ENCODE measurements at places on chromosomes 12 and 14. TPM values are rescaled to one million over a fixed set of nuclear protein-coding genes. Genes with fewer than 3 reads are reported as not detected.

- DNase-seq = no peak
Measured at GRCh38 chr12:76765598-76765997, 1.7 kb downstream of the ZDHHC17 start.

The KLRC3 gene
- not detected for total RNA-seq

- DNase-seq = peak; percentile 85
Measured at GRCh38 chr12:56206452-56207166, 15.1 kb downstream of the RNF41 start.

GRCh38 chr12:87801860-87802720, 227.1 kb downstream of the C12orf50 start:
- DNase-seq = no peak

DNA sequence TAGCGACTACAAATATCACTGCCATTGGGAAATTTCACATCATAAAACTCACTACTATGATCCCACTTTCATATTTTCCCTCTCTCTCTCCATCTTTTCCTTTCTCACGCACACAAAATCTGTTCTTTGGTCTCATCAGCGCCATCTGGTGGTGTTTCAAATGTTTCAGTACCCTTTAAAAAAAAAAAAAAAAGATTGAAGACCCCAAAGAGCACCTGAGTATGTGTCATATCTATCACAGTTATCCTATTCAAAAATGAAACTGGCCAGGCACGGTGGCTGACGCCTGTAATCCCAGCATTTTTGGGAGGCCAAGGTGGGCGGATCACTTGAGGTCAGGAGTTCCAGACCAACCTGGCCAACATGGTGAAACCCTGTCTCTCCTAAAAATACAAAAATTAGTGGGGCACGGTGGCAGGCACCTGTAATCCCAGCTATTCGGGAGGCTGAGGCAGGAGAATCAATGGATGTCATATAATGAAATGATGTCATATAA, 72.4 kb downstream of the TTC9 start:
- DNase-seq = no peak

DNA sequence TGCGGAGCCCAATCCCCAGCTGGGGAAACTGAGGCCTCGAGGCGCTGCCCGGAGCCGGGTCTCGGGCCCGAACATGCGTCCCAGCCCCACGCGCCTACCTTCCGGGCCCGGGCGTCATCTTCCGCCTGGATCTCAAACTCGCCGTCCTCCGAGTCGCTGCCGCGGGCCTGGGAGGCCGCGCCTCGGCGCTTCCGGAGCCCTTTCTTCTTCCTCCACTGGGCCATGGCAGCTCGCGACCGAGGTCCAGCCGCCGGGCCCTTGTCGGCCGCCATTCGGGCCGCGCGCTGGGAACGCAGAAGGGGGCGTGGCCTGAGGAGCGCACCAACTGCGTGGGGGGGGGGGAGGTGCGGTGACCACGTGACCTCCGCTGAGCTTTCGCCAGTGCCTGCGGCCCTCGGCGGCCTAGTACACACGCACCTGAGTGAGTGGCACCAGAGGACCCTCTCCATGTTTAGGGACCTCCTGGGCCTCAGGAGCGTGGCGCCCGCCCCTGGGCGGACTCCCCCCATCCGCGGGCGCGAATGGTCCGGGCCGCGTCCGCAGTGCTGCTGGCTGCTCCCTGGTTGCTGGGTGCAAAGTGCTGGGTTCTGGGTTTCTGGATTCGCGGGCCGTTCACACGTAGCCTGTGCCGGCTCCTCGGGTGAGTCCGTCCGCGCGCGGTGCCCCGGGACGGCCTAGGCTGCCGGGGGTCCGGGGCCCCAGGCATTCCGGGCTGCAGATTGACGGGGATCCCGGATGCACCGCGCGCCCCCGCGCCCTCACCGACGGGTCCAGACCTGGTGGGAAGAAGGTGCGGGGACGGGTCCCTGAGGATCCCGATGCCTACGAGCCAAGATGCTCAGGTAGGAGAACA, at the start of the genes DDX54 and RITA1:
Gene DDX54, minus strand, starts transcription at position 299 of the 853 bp plus-strand sequence. Its CDS starts 27 bp downstream, at position 272.
Gene RITA1, plus strand, starts transcription at position 542 of the 853 bp plus-strand sequence. CDS start 1,026 bp downstream, outside the sequence.
- peak; percentile 96 for DNase-seq

GRCh38 chr12:104519190-104520019, 62.7 kb downstream of the CHST11 start:
- DNase-seq = no peak

The GRIN2B gene
- total RNA-seq = 0.10 TPM

- peak; percentile 24 for DNase-seq
Measured at GRCh38 chr14:51865953-51866747, 5.7 kb downstream of the GNG2 start.

GRCh38 chr12:31850268-31850667, 108.9 kb upstream of the RESF1 start:
- DNase-seq = no peak

The TEX52 gene
- total RNA-seq = not detected

DNA sequence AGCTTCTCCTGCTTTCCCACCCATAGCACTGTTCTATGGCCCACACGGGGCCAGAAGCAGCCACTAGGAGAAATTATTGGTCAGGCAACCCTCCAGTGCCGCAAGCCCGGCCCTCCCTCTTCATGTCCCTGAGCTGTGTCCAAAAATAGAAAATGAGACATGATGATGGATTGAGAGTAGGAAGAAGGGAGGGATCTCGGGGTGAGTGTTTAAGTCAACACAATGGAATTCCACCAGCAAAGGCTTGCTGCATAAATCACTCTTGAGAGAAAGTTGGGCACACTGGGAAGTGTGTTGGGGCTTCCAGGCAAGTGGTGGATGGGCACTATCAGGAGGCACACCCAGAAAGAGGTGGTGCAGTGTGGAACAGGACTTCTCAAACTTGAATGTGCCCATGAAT, 94.2 kb downstream of the LLPH start:
- no peak for DNase-seq

- no peak for DNase-seq
Measured at GRCh38 chr14:71261206-71261605, 353.9 kb downstream of the PCNX1 start.

GRCh38 chr12:82942521-82942920, 255.8 kb downstream of the TMTC2 start:
- no peak for DNase-seq

The MMP14 gene
- 54.6 TPM for total RNA-seq

The TAS2R30 gene
- total RNA-seq = 1.8 TPM
